ENCODE measurements at places on chromosomes 13 and 19. TPM values are rescaled to one million over a fixed set of nuclear protein-coding genes. Genes with fewer than 3 reads are reported as not detected.

GRCh38 chr13:51020600-51020999, 90.5 kb downstream of the C13orf42 start:
- ATAC-seq, result no peak

DNA sequence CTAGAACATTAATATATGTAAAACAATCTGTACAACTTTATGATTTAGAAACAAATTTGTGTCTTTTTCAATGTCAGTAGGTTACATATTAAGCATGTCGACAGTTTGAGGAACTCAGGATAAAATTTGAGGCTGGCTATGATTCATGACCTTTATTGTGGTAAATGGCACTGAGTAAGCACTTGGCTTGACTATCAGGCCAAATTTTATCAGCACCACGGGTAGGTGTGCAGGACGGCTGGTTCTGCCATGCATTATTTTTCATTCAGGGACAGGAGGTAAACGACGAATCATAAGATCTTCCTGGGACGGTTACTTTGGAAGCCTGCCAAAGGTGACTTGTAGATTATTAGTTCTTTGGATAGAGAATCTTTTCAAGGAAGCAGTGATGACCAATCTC, 19.9 kb upstream of the CYP4F8 start:
- no peak for ATAC-seq

DNA sequence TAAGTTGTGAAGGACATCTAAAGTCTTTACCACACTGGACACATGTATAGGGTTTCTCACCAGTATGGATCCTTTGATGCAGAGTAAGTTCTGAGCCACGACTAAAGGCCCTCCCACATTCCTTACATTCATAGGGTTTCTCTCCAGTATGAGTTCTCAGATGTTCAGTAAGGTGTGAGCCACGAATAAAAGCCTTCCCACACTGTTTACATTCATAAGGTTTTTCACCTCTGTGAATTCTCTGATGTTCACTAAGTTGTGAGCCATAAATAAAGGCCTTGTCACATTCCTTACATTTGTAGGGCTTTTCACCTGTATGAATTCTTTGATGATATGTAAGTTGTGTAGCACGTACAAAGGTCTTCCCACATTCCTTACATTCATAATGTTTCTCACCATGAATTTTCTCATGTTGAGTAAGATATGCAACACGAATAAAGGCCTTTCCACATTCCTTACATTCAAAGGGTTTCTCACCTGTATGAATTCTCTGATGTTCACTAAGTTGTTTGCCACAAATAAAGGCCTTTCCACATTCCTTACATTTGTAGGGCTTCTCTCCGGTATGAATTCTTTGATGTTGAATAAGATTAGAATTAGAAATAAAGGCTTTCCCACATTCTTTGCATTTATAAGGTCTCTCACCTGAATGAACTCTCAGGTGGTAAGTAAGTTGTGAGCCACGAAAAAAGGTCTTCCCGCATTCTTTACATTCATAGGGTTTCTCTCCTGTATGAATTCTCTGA, 29.8 kb downstream of the ZNF571 start:
- no peak for ATAC-seq

DNA sequence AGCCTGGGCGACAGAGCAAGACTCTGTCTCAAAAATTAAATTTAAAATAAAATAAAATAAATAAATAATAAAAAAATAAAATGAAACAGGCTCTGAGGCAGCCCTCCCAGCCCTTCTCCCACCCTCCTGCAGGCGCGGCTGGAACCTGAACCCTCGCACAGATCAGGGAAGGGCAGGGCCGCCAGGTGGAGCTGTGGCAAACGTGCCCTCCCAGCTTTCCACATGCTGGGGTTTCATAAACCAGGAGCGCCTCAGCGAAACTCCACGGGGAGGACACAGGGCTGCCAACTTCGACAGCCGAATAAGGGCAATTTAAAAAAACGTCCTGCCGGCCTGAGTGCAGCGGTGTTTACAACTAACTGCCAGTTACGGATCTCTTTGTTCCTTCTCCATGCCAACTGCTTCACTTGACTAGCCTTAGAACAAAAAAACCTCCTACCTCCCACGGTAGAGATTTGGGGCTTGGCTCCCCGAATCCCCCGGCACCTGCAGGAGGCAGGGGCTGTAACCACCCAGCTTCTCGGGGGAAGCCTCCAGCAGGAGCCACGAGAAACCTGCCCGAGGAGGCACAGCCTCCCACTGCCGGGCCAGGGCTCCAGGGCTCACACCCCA, 15.9 kb downstream of the ZNF787 start:
- ATAC-seq, result peak; percentile 92

DNA sequence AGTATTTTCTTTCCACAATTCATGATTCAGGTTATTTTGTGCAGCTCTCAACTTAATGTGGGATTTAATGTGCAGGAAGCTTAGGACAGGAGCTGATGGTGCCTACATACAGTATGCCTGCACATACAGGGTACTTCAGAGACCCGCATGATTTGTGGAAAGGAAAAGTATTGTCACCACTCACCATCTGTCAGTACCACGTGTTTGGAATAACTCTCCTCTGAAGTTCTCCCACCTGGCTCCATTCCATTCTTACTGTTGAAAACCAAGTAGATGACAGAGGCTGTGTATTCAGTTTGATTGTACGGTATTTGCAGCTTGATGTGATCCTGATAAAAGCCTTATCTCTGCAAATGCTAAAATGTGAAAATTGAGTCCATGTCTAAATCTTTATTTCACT, 85.7 kb downstream of the ZAR1L start:
- no peak for ATAC-seq

DNA sequence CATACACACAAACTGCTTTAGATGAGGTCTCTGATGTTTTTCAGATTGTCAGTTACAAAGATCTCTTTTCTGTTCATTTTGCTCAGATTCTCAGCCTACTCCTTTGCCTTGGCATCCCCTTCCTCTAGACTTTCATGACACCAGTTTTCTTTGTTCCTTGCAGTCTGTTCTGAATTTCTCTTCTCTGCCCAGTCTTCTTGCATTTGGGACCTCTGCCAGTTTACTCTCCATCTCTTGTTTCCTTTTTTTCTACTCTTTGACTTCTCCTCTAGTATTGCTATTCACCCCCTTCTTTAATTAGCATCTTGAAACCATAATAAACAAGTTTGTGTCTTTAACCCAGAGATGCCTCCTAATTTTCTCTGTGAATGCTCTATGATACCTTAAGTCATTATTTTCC, 26.1 kb downstream of the EDNRB start:
- no peak for ATAC-seq

GRCh38 chr19:33066543-33066942, 1.9 kb upstream of the RHPN2 start:
- ATAC-seq, result no peak

GRCh38 chr13:107299717-107300116, 731.8 kb upstream of the ARGLU1 start:
- ATAC-seq, result no peak

DNA sequence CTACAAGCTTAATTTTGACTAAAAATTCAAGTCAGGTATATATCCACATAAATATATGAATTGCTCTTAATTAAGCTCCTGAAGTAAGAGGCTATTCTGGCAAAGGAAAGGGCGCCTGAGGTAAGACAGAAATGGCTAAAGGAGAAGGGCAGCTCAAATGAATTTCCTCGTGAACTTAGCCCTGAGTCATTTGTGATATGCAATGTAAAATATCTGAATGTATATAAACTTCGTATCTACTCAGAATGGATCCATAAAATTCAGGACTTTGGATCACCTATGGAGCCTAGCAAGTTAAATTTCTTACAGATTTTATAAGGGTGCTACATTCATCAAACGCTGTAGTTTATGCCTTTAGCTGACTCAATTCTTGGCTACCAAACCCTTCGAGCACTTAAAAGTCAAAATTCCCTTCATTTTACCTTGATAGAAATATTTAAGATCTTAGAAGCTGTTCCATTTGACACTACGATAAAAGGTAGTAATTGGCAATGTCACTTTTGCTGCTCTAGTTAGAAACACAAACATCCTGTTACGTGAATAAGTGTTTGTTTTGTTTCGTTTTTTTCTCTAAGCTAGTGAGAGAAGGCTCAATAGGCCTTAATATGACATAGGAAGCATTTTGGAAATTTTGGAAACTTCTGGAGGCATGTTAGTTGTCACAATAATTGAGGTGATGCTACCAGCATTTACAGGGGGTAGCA, 69.2 kb downstream of the DIAPH3 start:
- ATAC-seq, result no peak

DNA sequence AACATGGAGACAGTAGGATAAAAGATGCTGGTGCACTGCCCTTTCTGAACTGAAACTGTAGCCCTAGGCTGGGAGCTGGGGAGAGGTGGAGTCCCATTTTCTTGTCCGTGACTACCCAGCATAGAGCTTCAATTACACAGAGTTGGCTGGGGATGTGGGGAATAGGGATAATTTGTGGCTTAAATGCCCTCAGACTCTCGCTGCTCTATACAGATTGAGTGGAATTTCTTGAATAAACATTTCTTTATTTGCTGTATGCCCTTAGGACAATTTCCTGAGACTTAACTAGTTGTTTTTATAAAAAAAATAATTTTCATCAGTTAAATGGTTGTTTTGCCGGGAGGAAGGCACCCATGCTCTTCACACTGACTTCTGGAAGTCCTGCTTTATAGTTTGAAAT, 7.2 kb downstream of the IGFL2 start:
- ATAC-seq, result no peak

- ATAC-seq, result no peak
Measured at GRCh38 chr13:67308004-67308772, 78.1 kb upstream of the PCDH9 start.

- peak; percentile 57 for ATAC-seq
Measured at GRCh38 chr13:97113231-97114001, 108.7 kb upstream of the MBNL2 start.

- ATAC-seq, result no peak
Measured at GRCh38 chr13:48356750-48357149, 53.2 kb downstream of the RB1 start.

GRCh38 chr13:84864341-84864740, 934.9 kb downstream of the SLITRK6 start:
- ATAC-seq, result no peak

DNA sequence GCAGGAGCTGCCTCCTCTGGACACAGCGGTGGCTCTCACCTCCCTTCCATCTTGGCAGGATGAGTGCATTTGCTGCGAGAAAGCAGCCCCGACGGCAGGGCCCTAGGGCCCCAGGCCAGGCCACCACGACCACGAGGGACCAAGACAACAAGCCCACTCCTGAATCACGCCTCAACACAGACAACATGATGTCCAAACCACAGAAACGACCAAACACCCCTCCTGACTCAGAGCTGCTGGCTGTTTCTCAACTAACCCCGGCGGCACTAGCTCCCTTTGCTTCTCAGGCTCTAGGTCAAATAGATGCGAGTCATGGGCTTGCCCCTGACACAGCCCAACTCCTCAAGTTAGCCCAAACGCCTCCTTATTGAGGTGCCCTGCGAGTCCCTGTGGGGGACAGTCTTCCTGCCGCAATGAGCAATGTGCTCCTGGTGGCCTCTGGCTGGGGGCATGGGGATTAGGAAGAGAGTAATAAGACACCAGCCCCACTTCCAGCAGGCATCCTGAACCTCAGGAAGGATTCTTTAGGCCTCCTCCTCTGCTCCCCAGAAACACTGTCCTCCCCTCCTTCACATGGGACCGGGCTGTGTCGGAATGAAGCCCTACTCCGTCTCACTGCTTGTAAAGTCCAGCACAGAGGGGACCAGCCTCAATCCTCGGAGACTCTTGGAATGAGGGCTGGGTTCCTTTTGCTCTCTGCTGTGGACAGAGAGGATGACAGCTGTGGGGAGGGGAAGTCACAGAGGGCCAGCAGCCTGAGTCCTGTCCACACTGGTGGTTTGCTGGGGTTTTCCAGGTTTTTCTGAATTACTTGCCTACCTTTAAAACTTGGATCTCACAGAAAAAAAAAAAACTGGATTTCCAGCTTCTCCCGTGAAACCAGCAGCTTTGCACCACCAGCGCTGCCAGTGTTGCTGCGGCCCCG, 6.9 kb upstream of the ATF5 start:
- ATAC-seq, result no peak

DNA sequence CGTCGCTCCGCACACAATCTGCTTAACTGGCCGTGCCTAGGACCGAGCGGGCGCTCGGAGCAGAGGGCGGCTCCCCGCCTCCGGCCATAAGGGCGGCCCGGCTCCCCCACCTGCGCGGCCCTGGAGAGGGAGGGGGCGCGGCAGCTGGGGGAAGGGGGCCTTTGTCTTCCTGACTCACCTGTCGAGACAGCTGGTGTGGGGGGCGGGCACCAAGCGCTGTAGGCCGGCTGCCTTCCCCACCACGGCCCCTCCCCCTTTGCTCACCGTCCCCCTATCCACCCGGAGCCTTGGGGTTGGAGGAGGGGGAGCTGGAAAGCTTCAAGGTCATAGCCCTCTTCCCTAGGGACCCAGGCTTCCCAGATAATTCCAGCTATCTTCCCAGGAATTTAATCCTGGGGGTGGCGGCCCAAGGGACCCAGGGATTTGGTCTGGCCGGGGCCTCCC, 1.2 kb downstream of the VASP start:
- peak; percentile 4 for ATAC-seq

- no peak for ATAC-seq
Measured at GRCh38 chr13:21747456-21747855, 76.6 kb downstream of the FGF9 start.

- peak; percentile 79 for ATAC-seq
Measured at GRCh38 chr13:23159760-23160637, 20.8 kb upstream of the SGCG start.

- no peak for ATAC-seq
Measured at GRCh38 chr13:37148501-37148900, 43.0 kb upstream of the CSNK1A1L start.

- ATAC-seq, result no peak
Measured at GRCh38 chr13:39777021-39777420, 121.6 kb downstream of the COG6 start.

GRCh38 chr13:27496006-27496405, 45.6 kb upstream of the MTIF3 start:
- ATAC-seq, result no peak

BRSK1 gene
- 98.1 TPM for total RNA-seq

PNKP gene
- 69.3 TPM for total RNA-seq

CAPN12 gene
- total RNA-seq, result 0.29 TPM

ELL gene
- total RNA-seq, result 7.9 TPM

PSG1 gene
- not detected for total RNA-seq

A1BG gene
- total RNA-seq, result 57.1 TPM

SIGLEC10 gene
- 0.05 TPM for total RNA-seq

CGB7 gene
- total RNA-seq, result 0.07 TPM

QPCTL gene
- total RNA-seq, result 5.0 TPM

FOXO1 gene
- 10.8 TPM for total RNA-seq

UPK1A gene
- total RNA-seq, result not detected

Data from motor neuron (in vitro differentiated cells).